GF-D8 (cell line): ENCODE measurements at places on chromosomes 5 and 9.

DNA sequence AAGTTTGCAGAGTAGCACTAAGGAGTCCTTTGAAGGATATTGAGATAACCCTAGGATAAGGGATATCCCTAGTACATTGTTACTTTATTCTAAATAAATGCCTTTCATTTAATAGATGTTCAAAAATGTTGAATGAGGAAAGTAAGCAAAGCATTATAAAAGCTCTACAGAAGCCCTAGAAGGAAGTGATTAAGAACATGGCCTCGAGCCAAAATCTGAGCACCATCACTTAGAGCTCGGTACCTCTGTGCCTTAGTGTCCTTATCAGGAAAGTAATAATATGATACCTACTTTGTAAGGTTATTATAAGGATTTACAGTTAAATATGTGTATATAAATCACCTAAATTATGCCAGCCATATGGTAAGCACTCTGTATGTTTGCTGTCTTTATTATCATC is 242.6 kb downstream of the KIAA0825 start:
- DNase-seq = no peak

- no peak for DNase-seq
Observed at GRCh38 chr9:4689687-4690104, 10.3 kb downstream of the CDC37L1 start.

DNA sequence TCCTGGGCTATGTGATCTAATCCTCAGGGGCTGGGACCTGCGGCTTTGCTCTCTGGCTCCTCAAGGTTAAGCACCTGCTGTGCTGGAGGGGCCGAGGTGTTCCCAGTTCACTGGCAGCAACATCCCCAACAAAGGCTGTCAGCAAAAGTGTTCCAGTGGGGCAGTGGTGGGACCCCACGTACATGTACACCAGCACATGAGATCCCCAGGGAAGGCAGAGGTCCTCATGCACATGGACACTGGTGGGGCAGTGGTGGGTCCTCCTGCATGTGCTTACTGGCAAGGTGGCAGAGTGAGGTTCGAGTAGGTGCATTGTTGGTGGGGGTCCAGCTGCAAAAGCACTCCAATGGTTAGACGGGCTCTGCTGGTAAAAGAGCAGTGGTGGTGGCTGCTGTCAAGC is 255.6 kb upstream of the MPDZ start:
- no peak for DNase-seq

- no peak for DNase-seq
Observed at GRCh38 chr9:135488527-135488926, 8.9 kb downstream of the PPP1R26 start.

DNA sequence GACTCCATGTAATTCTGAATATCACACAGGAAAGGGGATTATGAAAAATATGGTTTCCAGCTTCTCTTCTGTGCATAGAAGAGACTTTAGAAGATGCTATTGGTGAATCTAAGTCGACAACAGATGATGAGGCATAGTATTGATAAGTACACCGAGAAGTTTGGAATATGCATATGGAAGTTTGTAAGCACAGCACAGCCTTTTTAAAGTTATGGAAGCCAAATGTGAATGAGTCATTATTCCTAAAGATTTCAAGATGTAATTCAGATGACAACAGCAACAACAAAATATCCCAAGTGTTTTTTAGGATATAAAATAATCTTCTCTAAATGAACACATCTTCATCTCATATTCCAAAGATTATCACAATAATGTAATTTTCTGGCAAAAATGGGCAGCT is 1723.3 kb downstream of the EFNA5 start:
- no peak for DNase-seq

- no peak for DNase-seq
Observed at GRCh38 chr5:154519359-154519758, 41.3 kb upstream of the HAND1 start.

- no peak for DNase-seq
Observed at GRCh38 chr5:133154274-133155075, 102.7 kb downstream of the HSPA4 start.

GRCh38 chr5:116961021-116961420 is 386.4 kb upstream of the SEMA6A start:
- no peak for DNase-seq

- DNase-seq = no peak
Observed at GRCh38 chr5:109695005-109695926, 5.5 kb downstream of the MAN2A1 start.

- no peak for DNase-seq
Observed at GRCh38 chr5:170745481-170746071, 37.9 kb upstream of the GABRP start.

- no peak for DNase-seq
Observed at GRCh38 chr5:80960531-80961375, 590 bp downstream of the RASGRF2 start.

- DNase-seq = no peak
Observed at GRCh38 chr5:61919920-61920319, 386.1 kb upstream of the KIF2A start.

GRCh38 chr5:72938206-72938605 is 17.6 kb upstream of the FCHO2 start:
- no peak for DNase-seq

GRCh38 chr9:4663956-4664355 is 1.9 kb downstream of the PLPP6 start:
- DNase-seq = no peak

DNA sequence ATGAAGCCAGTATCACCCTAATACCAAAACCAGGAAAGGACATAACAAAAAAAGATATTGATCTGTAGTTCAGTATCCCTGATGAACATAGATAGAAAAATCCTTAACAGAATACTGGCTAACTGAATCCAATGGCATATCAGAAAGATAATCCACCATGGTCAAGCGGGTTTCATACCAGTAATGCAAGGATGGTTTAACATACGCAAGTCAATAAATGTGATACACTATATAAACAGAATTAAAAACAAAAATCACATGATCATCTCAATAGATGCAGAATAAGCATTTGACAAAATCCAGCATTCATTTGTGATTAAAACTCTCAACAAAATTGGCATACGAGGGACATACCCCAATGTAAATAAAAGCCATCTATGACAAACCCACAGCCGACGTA is 110.9 kb downstream of the AOPEP start:
- no peak for DNase-seq

DNA sequence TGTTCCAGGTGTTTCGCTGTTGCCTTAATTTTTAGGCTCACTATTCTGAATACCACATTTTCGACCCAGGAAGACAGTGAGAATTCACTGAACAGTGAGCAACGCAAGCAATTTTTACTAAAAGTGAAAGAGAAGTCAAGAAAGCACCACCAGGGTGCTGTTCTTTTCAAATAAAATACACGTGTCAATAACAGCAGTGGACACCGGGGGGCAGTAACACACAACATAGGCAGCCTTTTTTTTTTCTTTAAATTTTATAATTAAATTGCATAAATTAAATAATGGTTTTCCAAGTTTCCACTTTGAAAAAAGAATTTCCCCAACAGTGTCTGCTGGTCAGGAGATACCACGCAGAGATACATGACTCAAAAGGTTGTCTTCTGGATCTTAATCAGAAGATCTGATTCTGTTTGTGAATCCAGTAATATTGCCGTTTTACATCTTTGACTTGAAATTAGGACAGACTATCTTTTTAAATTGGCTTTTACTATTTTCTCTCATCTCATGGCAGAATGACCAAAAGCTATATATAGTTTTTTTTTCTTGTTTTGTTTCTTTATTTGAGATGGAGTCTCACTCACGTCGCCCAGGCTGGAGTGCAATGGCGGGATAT is 47.1 kb upstream of the SH3GL2 start:
- DNase-seq = no peak

DNA sequence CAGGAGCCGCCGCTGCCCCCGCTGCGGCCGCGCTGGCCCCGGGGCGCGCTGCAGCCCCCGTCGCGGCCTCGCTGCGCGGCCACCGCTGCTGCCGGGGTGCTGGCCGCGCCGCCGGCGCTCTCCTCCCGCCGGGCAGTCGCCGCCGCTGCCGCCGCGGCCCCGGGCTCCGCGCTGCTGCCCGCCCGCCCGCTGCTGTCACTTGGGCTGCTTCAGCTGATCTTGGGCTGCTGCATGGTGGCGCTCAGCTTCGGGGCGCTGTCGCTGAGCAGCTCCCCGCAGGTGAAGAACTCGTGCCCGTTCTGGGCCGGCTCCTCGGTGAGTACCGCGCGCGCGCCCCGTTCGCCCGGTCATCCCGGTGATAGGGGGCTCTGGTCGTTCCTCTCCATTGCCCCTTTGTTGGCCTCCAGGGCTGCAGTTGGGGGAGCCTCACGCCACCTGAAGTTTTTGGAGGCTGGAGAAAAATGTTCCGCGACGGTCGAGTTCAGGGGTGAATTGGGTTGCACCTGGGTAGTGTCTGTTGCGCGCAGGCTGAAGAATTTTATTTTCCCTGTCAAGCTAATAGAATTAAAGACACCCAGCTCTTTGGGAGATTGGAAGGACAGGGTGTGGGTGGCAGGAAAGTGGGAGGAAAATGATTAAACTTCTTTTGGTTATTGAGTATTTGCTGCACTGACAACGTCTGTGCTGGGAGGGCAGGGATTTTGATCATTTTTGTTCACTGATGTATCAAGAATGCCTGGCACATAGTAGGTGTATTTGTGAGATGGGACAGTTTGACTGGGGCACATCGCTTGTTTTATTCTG is 596 bp downstream of the ENTREP1 start:
- no peak for DNase-seq

GRCh38 chr5:10653043-10653442 is 89.2 kb downstream of the ANKRD33B start:
- no peak for DNase-seq

- no peak for DNase-seq
Observed at GRCh38 chr9:90018688-90019087, 413.9 kb downstream of the GADD45G start.

- DNase-seq = no peak
Observed at GRCh38 chr9:1881708-1882295, 133.3 kb upstream of the SMARCA2 start.

GRCh38 chr5:137034764-137035479 is 464.2 kb downstream of the SPOCK1 start:
- no peak for DNase-seq

- DNase-seq = no peak
Observed at GRCh38 chr5:156181656-156182055, 145.3 kb upstream of the SGCD start.

DNA sequence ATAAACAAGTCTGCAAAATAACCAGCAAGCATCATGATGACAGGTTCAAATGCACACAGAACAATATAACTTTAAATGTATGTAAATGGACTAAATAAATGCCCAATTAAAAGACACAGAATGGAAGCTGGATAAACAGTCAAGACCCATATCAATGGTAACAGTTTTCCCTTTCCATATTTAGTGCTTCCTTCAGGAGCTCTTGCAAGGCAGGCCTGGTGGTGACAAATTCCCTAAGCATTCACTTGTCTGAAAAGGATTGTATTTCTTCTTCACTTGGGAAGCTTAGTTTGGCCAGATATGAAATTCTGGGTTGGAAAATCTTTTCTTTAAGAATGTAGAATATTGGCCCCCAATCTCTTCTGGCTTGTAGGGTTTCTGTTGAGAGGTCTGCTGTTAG is 120.2 kb upstream of the RASA1 start:
- no peak for DNase-seq

GRCh38 chr9:93597871-93598646 is 21.7 kb downstream of the PHF2 start:
- no peak for DNase-seq

DNA sequence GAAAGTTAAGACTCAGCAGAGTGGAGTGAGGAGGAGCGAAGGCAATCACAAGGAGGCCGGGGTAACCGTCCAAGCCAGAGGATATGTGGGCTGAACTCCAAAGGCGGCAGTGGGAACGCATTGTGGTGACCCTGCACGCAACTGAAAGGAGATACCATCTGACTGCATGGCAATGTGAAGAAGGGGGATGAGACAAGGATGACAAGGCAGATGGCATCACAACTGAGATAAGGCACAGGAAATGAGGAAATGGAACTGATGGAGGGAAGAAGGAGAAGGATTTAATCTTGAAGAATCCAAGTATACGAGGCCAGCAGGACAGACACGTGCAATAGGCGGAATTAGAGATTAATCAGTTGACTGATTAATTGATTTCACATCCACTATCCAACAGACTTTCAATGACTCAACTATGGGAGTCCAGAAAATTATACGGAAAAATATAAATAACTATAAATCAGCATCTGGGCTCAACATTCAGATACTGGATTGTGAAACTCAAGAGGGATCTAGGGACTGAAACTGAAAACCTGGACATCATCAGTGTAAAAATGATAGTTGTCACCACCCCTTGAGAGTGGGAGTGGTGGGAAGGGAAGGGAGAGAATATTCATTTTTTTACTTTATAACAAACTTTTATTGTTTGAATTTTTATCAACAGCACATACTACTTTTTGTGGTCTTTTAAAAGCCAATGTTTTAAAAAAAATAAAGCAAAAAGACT is 86.1 kb downstream of the ARL15 start:
- DNase-seq = no peak

- DNase-seq = no peak
Observed at GRCh38 chr9:115196919-115197318, 79.0 kb upstream of the TNC start.

DNA sequence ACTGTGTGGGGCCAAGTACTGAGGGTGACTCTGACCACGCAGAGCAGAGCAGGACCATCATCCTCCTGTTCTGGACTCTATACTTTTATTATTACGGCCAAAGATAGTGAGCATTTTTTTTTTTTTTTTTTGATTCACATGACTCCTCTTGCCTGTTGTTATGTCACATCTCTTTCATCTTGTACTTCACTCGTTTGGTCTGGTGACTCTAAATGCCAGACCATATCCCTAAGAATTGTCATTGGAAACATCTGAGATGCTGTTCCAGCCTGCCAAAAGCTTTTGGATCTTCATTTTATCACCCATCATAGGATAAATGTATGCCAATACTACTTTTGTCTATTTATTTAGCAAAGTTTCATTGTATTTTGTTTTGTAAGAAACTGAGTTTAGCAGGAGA is 168.2 kb upstream of the RAI14 start:
- no peak for DNase-seq
